ENCODE measurements at places on chromosomes 1 and 21. TPM values are rescaled to one million over a fixed set of nuclear protein-coding genes. Genes with fewer than 3 reads are reported as not detected.

DNA sequence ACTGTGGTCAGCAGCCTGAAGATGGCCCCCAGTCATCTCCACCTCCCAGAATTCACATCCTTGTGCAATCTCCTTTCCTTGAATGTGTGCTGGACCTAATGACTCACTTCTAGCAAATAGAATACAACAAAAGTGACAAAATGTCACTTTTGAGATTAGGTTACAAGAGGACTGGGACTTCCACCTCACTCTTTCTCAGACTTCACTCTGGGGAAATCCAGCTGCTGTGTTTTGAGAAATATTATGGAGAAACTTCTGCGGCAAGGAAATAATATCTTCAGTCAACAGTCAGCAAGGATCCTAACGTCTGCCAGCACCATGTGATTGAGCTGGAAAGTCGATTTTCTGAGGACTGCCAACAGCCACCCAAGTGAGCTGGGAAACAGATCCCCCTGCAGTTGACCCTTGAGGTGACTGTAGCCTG lies 70.5 kb upstream of the GADD45A start:
- DNase-seq: no peak

- DNase-seq: no peak
Measured at GRCh38 chr1:1758059-1758621, 20.1 kb downstream of the NADK start.

- no peak for DNase-seq
Measured at GRCh38 chr1:22452481-22452957, 868 bp downstream of the ZBTB40 start.

DISP1 gene
- 2.0 TPM for total RNA-seq

DNA sequence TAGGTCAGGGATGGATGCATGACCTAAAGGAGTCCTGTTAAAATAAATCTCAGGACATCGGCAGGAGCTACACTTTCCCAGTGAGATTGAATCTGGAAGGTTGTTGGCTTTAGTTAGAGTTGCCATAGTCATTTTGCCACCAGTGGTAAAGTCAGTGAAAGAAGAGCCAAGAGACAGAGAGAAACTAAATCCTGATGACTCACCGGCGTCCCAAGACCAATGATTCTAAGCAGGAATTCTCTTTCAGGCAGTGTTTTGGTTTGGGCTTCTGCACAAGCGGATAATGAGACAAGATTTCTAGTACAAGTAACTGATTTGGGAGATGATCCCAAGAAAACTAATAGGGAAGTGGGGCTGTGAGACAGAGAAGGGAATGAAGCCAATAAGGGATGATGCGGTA lies 88.8 kb upstream of the ETS2 start:
- no peak for DNase-seq

DNA sequence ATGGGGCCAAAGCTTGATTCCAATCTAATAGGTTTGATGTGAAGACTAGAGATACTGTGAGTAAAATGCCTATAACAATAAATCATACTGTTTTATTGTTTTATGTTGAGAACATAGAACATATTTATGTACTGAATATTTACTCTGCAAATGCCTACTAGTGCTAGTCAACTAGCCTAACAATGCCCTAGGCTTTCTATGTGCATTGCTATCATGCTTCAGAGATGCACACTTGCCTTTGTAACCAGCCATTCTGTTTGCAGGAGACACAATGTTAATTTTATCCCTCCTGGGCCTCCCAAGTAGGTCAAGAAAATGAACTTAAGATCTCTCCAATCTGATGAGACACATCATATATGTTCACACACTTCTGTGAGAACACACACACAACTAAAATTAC lies 530.8 kb upstream of the BEND5 start:
- DNase-seq: no peak

BRDT gene
- not detected for total RNA-seq

- no peak for DNase-seq
Measured at GRCh38 chr1:149936992-149937705, 470 bp upstream of the MTMR11 start.

GBP7 gene
- total RNA-seq: not detected

- no peak for DNase-seq
Measured at GRCh38 chr21:41612674-41613532, 104.9 kb upstream of the TMPRSS2 start.

DNA sequence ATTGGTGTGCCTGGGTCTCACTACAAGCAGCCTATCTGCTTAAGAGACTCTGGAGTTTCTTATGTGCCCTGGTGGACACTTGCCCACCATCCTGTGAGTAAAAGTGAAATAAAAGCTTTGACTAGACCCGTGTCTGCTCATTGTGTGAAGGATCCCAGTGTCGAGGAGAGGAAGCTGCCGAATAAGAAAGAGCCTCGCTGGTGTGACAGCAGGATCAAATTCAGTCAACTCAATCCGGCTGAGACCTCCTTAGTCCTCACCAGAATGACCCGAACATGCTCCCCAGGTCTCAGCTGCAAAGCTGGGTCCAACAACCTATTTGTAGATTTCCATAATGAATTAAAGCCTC lies 14.8 kb downstream of the CD2 start:
- no peak for DNase-seq

MYBPH gene
- not detected for total RNA-seq

GRCh38 chr1:84289169-84289785 lies 12.2 kb upstream of the SAMD13 start:
- no peak for DNase-seq

CDC7 gene
- total RNA-seq: 27.4 TPM

EXO1 gene
- total RNA-seq: 49.2 TPM

MMEL1 gene
- 0.73 TPM for total RNA-seq

GRCh38 chr21:35510957-35511695 lies 462.0 kb upstream of the RUNX1 start:
- DNase-seq: no peak

DNA sequence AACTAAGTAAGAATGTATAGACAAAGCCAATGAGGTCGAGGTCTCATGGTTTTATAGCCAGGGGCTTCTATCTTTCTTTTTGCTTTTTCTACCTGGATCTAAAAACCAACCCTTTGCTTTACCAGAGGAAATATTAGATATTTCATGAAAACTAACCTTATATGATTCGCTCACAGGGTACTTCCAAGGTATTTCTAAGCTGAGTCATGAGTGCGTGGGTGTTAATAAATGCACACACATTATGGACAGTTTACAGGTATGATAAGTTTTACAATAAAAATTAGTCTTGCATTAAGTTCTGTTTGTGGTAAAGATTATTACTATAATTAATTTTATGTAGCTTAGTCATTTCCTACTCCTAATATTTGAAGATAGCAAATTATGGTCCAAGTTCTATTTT lies 217.2 kb downstream of the CHRM3 start:
- no peak for DNase-seq

- DNase-seq: no peak
Measured at GRCh38 chr1:32503153-32503552, 36.1 kb upstream of the ZBTB8A start.

DNA sequence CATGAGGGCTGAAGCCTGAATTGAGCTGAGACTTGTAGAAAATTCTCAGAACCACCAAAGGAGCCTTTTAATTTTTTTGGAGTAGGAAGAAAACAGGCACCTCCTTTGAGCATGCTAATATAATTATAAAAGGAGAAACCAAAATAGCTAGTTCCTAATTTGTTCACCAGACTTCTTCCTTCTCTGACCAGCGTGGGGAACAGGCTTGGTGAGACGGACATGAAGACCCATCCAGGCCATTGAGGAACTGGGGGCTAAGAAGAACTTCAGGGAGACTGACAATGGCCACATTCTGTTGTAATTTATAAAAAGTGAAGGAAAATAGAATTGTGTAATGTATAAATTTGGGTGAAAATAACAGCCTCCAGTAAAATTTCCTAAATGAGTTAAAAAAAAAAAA lies 62.6 kb downstream of the MAN1C1 start:
- no peak for DNase-seq

- DNase-seq: no peak
Measured at GRCh38 chr1:34263406-34263805, 86.7 kb downstream of the C1orf94 start.

- no peak for DNase-seq
Measured at GRCh38 chr1:113998361-113998760, 19.1 kb downstream of the OLFML3 start.

SPRR5 gene
- not detected for total RNA-seq

TNFRSF4 gene
- total RNA-seq: 441 TPM

- no peak for DNase-seq
Measured at GRCh38 chr1:154384650-154385489, 20.3 kb upstream of the IL6R start.

DNA sequence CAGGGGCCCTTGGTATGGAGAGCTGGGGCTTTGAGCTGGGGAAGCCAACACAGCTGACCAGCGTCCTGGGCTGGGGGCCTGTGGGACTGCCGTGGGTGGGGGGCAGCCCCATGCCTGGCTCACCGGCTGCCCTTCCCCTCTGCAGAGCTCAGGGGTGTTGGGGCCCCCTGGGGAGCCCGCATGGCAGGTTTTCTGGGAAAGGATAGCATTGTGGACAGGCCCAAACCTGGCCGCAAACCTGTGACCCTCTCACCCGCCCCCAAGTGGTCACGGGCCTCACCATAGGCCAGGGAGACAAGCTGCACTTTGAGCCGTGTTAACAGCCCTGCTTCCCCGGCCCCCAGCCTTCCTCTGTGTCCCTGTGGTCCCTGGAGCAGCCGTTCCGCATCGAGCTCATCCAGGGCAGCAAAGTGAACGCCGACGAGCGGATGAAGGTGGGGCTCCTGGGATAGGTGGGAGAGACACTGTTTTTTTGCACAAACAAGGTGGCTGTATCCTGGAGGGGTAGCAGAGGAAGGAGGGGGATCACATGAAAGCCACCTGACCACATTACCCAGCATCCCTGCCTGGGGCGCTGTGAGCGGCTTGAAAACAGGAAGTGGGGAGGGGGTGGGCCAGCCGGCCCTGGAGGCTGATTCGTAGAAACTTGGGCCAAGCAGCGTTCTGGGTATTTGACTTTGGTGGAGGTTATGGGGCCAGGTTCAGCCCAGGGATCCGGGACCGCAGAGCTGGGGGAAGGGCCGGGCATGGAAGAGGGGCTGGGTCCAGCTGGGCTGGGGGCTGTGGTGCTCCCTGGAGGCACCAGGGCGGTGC lies 65.9 kb downstream of the PIK3CD start:
- peak; percentile 87 for DNase-seq

DNA sequence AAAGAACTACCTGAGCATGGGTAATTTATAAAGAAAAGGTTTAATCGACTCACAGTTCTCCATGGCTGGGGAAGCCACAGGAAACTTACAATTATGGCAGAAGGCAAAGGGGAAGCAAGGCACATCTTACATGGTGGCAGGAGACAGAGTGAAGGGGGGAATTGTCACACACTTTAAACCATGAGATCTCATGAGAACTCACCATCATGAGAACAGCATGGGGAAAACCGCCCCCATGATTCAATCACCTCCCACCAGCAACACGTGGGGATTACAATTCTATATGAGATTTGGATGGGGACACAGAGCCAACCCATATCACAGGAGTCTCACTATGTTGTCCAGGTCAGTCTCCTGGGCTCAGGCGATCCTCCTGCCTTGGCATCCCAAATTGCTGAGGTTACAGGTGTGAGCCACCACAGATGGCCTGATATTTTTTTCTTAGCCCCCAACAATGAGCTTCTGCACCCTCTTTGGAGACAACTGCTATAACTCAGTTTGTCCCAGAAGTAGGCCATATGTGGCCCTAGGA lies 22.5 kb upstream of the MORC3 start:
- no peak for DNase-seq

DNA sequence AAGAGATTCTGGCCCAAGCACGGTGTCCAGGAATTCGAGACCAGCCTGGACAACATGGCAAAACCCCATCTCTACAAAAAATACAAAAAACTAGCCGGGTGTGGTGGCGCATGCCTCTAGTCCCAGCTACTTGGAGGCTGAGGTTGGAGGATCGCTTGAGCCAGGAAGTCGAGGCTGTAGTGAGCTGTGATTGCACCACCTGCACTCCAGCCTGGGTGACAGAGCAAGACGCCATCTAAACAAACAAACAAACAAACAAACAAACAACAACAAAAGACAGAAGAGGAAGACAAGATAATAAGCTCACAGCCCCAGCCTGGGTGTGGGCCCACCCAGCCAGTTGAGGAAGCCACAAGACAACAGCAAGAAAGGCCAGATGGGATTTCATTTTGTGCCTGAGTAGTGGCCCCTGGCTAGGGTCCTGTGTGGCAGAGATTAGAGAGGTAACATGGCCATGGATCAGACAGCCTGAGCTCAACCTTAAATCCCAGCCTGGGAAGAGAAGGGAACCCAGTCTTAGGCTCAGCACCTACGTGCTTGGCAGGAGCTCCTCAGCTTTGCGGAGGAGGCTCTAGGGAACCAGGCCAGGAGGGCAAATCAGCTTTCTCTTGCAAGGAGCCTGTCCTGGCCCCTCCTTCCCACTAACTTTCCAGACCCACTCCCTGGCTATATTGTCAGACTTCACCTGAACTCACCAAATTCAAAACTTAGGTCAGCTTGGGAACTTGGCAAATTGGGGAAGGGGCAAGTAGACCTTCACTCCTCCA lies 4.9 kb upstream of the BEST4 start:
- no peak for DNase-seq

GRCh38 chr1:186681121-186681520 lies 898 bp upstream of the PTGS2 start:
- no peak for DNase-seq

DNA sequence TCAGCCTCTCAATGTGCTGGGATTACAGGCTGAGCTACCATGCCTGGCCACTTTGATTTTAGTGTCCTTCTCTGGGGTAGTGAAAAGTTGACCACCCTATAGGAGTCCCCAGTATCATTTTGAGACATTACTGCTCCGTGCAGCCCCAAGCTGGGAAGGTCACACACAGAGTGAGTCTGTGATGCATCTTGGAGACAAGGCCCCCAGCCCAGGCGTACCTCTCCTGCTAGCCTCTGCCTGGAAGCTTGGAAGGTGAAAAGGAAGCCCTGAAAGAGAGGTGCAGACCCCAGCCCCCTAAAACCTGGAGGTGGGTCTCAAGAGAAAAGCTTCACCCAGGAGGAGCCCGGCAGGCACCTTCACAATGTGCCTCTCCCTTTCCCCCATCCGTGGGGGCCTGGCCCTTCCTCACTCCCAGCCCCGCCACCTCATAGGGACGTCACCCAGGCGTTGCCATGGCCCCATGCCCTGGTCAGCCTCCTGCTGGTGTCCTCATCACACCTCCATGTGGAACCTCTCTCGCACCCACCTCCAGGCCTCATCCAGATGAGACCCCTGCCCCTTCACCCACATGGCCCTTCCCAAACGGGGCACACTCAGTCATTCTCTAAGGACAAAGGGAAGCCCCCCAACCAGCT lies 5.6 kb upstream of the ARF1 start:
- DNase-seq: no peak

ROR1 gene
- 0.09 TPM for total RNA-seq

GRCh38 chr1:234871710-234872271 lies 256.8 kb downstream of the TOMM20 start:
- no peak for DNase-seq

- DNase-seq: no peak
Measured at GRCh38 chr1:206516728-206516990, 9.3 kb downstream of the RASSF5 start.

- no peak for DNase-seq
Measured at GRCh38 chr1:5834477-5835178, 157.6 kb downstream of the NPHP4 start.

DNA sequence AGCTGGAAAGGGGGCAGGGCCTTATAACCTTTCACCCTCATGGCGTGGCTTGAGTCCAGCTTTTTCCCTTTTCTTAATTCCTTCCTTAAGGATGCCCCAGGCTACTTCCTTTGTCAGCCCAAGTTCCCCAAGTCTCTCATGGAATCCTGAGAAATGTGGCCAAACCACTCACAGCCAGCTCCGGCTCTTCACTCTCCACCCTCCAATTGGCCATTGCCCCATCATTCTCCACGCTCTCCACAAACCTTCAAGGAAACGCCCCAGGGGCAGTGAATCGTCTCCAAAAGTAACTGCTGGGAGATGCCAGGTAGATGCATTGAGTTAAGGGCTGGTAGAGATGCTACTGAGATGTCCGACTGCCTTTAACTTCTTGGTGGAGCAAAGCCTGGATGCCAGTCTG lies 113.5 kb upstream of the CD34 start:
- no peak for DNase-seq
